Left ventricle myocardium superior (tissue), 1 donor: ENCODE measurements at places on chromosomes 16 and 17.

DNA sequence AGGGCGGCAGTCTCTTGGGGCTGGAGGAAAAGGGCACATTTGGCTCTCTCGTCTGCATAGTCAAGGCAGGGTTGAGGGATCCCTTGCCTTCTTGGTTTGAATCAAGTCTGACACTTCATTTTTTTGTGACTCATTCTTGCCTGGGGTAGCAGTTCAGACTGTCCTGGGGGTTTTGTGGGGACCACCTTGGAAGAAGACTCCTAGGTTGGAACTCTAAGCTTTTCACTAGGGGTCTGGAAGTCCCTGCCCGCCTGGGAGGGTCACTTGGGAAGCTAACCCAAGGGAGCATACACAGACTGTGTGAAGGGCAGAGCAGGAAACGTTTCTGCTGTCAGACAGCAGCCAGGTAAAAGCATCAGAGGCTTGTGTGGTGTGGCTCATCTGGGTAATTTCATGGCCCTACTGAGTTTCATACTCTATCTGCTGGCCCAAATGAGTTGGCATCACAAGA lies 11.3 kb downstream of the YPEL2 start:
- no peak for DNase-seq

DNA sequence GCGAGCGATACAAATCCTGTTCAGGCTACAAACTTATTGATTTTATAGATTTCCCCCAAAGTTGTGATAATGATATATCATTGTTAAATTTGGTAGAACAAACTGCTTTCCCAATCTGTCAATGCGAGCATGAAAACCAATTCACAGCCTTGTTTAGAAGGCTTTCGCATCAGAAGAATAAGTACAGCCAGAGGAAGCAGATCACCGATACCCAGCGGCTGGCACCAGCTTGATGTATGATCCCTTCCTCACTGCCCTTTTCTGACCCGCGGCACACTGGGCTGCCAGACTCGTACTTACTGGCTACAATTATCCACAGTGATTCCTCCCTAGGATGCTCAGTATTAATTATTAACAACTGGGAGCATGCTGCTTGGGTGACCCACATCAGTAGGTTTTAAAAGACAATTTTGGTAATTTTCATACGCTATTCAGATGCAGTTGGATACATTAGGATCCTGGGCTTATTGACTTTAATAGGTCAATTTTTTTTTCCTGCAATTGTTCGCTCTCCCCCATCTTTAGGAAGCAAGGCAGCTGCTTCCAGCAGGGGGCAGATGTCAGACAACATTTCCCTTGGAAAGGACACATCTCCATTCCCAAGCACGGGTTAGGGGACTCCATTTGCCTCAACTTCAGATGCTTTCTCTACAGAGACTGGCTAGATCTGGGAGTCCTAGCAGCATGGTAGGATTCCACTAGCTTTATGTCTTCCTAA lies 582.7 kb upstream of the PSMD7 start:
- DNase-seq = peak; percentile 37

- no peak for DNase-seq
Measured at GRCh38 chr16:56771558-56772279, 41.8 kb downstream of the NUP93 start.

DNA sequence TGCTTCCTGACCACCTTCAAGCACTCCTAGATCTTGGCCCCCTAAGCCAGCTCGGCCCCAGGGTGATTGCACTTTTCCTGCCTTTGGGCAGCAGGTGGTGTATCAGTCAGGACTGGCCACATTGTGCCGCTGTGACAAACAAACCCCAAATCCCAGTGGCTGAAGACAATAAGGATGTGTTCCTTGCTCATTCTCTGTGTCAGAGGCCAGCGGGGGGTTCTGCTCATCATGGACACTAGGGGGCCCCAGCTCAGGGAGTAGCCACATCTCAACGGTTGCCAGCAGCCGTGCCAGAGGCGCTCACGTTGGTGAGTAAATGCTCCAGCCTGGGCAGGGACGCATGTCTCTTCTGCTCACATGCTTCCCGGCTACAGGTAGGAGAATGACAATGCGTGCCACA lies 60.4 kb downstream of the ZDHHC7 start:
- no peak for DNase-seq

GRCh38 chr17:58352596-58353388 lies 791 bp upstream of the SUPT4H1 start:
- peak; percentile 57 for DNase-seq

- DNase-seq = no peak
Measured at GRCh38 chr16:10625595-10626357, 45.4 kb upstream of the EMP2 start.
